Fibroblast of mammary gland (primary cell): ENCODE measurements at places on chromosomes 2 and 18.

DNA sequence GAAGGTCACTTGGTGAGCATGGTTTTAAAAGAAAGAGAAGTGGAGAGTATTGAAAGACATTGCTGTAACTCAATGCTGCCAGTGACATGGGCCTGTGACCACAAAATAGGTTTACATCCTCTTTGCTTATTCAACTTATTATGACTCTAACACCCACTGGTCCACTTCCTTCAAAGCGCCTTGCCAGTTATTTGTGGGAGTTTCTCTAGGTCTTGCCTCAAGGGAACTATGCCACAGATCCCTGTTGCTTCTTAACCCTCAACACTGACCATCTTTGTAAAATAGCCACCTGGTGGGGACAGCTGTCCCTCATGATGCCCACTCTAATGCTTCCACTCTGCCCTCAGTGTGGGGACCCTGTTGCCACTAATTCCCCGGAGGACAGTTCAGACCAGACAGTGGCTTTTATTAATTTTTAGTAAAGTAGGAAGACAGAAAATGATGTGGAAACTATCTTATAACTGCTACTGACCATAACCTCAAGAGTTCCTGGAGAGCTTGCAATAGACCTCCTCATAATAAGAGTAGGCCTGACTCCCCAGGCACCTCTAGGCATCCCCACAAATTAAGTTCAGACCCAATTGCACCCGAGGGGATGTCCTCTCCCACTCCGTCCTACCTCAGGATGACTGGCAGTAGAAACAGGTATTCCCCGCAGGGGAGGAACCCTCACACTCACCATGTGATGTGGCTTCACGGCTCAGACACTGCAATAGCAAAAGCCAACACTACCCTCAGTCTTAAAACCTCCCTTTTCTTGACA lies 31.3 kb upstream of the SLC25A52 start:
- DNase-seq: no peak

- DNase-seq: peak; percentile 41
Measured at GRCh38 chr2:71798266-71799012, 345.1 kb downstream of the DYSF start.

DNA sequence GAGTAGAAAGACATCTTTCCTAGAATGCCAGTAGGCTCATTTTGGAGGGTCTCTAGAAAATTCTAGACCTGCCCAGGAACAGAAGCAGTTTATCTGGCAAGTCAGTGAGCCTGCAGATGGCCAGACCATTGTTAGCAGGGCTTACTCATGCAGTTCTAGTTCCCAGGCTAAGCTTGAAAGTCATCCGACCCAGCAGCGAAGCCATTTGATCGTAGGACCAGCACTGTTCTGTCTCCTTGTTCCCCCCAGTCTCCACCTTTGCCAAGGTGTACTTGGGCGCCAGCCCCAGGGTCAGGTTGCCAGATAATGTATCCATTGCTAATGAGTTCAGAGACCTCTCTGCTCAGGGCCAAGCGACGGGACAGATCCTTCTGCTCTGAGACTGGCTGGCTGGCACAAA lies 70.1 kb downstream of the EPAS1 start:
- DNase-seq: no peak

DNA sequence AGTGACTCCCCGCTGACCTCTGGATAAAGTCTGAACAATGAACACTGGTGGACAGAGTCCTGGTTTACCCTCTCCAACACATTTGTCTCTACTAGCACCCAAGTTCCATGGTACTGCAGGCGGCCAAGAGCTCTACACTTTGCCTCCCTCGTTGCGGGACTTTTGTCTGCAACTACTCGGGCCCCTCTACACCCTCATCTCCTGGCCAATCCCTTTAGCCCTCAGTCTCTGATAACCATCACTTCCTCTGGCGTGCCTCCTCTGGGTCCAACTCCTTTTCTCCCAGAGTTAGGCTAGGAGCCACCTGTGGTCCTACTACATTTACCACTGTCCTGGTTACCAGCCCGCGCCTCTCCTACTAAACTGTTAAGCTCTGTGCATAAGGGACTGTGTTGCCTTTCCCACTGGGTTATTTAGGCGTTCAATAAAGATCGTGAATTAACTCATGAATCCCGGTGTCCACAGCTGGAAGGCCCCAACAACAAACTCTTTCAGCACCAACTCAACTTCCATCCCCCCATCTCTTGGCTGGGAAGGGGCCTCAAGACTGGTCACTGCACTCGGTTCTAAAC lies 757 bp downstream of the HDHD2 start:
- peak; percentile 7 for DNase-seq

GRCh38 chr2:13193075-13193474 lies 476.3 kb downstream of the TRIB2 start:
- DNase-seq: peak; percentile 14

DNA sequence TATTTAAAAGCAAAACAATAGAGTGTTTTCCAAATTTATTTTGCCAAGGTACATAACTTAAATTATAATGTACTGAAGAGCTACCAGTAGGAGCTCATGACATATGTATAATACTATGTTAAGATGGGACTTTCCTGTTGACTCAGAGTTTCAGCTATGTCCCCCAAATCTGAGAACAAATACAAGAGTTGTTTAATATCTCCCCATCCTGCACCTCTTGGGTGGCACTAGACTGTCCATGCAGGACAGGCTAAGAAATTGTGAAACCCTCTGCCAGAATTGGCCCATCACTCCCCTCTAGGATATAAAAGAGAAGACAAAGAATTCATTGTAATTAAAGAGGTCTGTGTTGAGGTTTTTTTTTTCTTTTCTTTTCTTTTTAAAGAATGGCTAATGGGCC lies 21.7 kb upstream of the CTAGE1 start:
- DNase-seq: peak; percentile 36

- DNase-seq: peak; percentile 2
Measured at GRCh38 chr18:77749089-77749488, 499.4 kb downstream of the GALR1 start.

GRCh38 chr2:27627963-27628766 lies 647 bp downstream of the CCDC121 start:
- DNase-seq: peak; percentile 95

DNA sequence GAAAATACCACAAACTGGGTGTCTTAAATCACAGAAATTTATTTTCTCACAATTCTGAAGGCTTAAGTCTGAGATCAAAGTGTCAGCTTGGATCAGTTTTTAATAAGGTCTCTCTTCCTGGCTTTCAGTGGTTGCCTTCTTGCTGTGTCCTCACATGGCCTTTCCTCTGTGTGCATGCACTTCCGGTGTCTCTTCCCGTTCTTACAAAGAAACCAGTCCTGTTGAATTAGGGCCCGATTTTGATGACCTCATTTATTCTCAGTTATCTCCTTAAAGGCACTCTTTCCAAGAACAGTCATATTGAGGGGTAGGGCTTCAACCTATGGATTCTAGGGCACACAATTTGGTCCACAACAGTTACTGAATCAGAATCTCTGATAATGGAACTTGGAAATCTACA lies 5.4 kb upstream of the XIRP2 start:
- DNase-seq: peak; percentile 25

GRCh38 chr2:3659447-3660432 lies 1.7 kb downstream of the ALLC start:
- DNase-seq: no peak

- no peak for DNase-seq
Measured at GRCh38 chr2:186183406-186183805, 302.7 kb upstream of the ZC3H15 start.

- no peak for DNase-seq
Measured at GRCh38 chr18:13984080-13984479, 68.7 kb upstream of the MC2R start.

DNA sequence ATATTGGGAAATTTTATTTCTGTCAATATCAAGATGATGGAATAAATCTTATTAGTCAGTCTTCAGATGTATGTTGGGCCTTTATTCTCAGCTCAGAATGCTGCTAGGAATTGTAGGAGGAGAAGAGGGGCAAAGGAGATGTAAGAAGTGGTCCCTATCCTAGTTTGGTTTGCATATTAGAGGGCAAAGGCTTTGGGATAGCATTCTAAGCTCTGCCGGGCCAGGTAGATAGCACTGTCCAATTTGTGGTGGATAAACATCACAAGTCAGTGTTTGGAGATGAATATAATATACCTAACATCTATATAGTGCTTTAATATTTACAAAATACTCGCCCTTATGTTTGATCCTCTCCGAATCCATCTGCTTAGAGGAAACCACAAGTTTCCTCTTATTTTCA lies 149.2 kb downstream of the GULP1 start:
- no peak for DNase-seq

- DNase-seq: no peak
Measured at GRCh38 chr18:25743646-25744151, 346.7 kb downstream of the SS18 start.

- no peak for DNase-seq
Measured at GRCh38 chr2:70944111-70944690, 8.5 kb downstream of the ATP6V1B1 start.

- peak; percentile 15 for DNase-seq
Measured at GRCh38 chr2:88481691-88482336, 29.3 kb upstream of the FOXI3 start.

DNA sequence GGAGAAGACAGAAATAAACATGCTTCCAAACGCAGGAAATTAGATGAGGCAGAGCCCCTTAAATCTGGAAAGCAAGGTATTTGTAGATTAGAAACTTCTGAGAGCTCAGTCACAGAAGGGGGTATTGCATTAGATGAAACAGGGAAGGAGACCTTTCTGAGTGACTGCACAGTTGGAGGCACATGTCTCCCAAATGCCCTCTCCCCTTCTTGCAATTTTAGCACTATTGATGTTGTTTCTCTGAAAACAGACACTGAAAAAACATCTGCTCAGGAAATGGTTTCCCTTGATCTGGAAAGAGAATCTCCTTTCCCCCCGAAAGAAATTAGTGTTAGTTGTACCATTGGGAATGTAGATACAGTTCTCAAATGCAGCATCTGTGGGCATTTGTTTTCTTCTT lies 33.5 kb downstream of the ZNF407 start:
- no peak for DNase-seq

- peak; percentile 46 for DNase-seq
Measured at GRCh38 chr2:48715042-48715899, 40.3 kb downstream of the LHCGR start.

- DNase-seq: no peak
Measured at GRCh38 chr18:73087282-73087977, 219.6 kb upstream of the NETO1 start.

- DNase-seq: peak; percentile 78
Measured at GRCh38 chr2:144513388-144514101, 6.4 kb downstream of the ZEB2 start.

- DNase-seq: peak; percentile 12
Measured at GRCh38 chr18:54830260-54830659, 2.0 kb downstream of the RAB27B start.

DNA sequence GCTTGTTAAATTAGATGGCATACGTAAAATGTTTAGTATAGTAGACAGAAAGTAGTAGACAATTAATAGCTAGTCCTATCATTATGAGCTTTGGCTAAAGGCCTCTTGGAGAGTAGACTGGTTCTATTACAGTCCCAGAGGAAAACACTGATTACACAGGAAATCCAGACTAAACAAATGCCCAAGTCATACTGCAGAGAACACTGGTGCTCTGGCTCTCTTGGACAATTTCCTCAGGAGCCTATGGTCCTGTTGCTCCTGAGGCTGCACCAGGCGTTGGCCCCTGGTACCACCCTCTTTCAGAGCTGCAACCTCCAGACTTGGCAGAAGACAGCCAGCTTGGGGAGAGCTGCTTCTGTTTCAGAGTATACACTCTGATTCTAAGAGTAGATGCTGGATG lies 41.8 kb downstream of the STAT1 start:
- no peak for DNase-seq

DNA sequence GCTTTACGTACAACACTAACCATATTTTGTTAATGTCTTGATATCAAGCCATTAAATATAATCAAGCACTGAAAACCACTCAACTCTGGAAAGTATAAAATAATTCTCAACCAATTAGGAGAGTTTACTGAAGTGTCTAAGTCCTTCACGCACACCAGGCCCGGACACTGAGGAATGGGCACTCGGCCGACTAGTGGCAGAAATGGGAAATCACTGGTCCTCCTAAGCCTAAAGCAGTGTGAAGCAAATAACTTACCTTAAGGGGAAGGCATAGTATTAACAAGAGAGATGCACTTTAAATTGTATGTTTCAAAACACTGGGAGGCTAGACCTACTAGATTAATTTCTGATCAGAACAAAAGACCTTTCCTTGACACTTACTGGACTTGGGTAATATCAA lies 45.7 kb downstream of the FAM210A start:
- peak; percentile 14 for DNase-seq

DNA sequence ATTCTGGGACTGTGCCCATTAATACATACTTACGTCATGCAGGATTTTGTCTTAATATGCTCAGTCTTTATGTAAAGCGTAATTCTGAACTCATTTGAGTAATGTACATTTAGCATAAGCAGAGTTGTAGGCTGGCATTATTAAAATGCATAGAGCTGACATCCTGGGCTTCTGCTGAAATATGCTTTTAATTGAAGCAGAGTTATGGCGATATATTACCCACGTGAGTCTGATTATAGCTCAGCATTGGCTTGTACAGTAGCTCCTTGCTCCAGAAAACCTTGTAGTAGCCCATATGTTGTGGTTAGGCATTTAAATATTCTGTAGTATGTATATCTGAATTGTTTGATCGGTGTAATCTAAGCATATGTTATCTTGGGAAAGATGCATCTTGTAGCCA lies 233.9 kb downstream of the PTGR3 start:
- no peak for DNase-seq

- DNase-seq: peak; percentile 40
Measured at GRCh38 chr18:12658426-12659138, 675 bp upstream of the SPIRE1 start.

DNA sequence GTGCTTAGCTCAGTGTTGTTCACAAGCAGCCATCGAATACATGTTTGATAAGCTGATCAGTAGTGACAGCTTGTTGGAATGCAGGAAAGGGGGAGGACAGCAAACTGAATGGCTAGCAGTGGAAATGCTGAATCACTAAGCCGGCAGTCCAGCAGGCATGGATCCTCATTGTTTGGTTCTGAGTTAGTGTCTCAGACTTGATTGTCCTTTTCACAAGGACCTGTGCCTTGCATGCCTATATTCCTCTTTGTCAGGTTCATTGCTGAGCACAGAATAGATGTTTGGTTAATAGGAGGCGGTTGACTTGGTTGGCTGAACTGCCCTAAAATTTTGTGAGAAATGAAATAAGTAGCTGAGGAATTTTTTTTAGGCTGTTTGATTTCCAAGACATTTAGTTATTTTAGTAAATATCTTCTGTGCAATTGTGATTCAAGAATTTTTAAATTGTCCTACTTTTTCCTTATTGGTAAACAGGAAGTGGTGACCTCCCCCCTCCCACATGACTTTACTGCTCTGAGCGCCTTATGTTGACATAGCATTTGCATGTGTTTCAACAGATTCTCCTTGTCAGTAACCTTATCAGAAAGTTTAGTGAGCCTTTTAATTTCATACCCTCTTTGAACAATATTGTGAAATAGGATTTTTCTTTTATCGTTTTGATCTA lies 21.4 kb upstream of the STON1 start:
- peak; percentile 63 for DNase-seq

- DNase-seq: peak; percentile 91
Measured at GRCh38 chr18:32301976-32302743, 112.3 kb downstream of the MEP1B start.

- no peak for DNase-seq
Measured at GRCh38 chr2:239144713-239144999, 256.2 kb downstream of the HDAC4 start.
